Ovary (tissue), 10 donors: ENCODE measurements at places on chromosomes 11 and 22. TPM values are rescaled to one million over a fixed set of nuclear protein-coding genes. Genes with fewer than 3 reads are reported as not detected.
A peak's percentile ranks its signal among the peaks of the same experiment; 100 is the strongest.

The TENM4 gene
- 19.3 TPM for polyA plus RNA-seq

DNA sequence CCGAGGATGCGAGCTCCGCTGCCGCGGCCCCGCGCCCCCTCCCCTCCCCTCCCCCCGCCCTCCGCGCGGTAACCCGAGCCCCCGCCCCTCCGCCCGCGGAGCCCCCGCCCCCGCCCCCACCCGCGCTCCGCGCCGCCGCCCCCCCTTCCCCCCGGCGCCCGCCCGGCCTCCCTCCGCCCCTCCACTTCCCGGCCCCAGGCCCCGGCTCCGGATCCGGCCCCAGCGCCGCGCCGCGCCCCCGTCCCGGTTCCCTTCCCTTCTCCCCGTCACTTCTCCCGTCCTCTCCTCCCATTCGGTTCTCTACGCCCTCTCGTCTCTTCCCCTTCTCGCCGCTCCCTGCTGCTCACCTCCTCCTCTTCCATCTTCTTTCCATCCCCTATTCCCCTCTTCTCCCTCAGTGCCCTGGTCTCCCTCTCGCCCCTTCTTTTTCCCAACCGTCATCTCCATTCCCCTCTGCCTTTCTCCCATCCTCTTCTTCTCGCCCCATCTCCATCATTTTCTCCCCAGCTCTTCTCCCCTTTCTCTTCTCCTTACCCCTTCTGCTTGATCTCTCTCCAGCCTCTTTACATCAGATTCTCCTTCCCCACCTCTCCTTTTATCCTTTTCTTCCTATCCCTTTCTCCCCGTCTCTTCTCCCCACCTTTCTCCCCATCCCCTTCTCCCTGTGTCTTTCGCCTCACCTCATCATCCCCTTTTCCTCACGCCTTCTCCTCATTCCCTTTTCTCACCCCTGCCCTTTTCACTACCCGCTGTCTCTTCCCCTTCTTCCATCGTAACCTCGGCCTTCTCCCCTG, at the start of gene DCHS1:
DCHS1 (minus strand) TSS at position 20 of the 794 bp plus-strand sequence. CDS start 14,196 bp downstream, outside the sequence.
- peak; percentile 76 for DNase-seq

GRCh38 chr11:85867751-85868150, 12.6 kb downstream of the CCDC83 start:
- DNase-seq: no peak

The ZNF195 gene
- 8.4 TPM for polyA plus RNA-seq

- no peak for DNase-seq
These were observed 98.6 kb downstream of the GRIK4 start for GRCh38 chr11:120610111-120610510.

DNA sequence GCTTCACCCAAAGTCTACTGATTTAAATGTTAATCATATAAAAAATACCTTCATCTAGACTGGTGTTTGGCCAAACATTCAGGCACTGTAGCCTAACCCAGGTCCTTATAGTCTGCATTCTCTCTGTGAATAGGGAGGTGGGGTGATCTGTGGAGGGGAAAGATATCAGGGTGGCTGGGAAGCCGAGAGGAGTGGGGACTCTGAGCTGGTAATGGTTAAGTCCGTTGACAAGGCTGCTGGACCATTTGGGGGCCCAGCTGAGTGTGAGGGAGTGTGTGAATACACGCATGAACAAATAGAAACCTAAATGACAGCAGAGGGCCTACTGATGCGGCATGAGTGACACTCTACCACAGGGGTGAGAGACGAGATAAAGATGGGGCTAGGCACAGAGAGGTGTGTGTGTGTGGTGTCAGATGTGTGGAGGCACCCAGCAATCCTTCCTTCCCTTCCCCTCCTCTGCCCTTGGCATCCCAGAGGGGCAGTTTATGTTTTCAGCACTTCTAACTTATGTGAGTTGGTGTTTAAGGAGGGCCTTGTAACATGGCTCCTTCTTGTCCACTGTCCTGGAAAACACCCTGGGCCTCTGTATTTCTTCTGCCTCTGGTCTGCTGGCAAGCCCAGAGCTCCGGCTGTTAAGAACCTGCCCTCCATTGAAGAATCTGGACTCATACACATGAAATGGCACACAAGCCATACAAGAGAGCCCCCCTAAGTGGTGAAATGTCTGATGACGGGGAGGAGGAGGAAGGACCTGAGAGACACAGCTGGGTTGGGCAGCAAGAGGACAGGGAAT, 249.1 kb upstream of the TBCEL start:
- no peak for DNase-seq

DNA sequence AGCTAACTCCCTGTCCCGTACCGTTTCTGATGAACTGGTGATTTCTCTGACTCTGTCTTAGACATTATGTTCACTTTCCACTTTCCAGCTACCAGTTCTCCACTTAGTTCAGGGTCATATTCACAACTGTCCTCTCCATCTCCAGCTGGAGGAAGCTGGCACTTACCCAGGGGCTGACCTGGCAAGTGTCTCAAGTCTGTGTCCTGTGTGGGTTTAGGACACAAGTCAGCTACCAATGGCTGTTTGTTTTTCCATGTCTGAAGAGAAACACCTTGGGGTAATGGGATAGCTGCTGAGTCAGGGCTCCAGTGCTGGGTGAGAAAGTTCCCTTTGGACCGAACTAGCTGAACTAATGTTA, 134.4 kb downstream of the CSNK2A3 start:
- DNase-seq: no peak

The GSTT2B gene
- polyA plus RNA-seq: 11.8 TPM

DNA sequence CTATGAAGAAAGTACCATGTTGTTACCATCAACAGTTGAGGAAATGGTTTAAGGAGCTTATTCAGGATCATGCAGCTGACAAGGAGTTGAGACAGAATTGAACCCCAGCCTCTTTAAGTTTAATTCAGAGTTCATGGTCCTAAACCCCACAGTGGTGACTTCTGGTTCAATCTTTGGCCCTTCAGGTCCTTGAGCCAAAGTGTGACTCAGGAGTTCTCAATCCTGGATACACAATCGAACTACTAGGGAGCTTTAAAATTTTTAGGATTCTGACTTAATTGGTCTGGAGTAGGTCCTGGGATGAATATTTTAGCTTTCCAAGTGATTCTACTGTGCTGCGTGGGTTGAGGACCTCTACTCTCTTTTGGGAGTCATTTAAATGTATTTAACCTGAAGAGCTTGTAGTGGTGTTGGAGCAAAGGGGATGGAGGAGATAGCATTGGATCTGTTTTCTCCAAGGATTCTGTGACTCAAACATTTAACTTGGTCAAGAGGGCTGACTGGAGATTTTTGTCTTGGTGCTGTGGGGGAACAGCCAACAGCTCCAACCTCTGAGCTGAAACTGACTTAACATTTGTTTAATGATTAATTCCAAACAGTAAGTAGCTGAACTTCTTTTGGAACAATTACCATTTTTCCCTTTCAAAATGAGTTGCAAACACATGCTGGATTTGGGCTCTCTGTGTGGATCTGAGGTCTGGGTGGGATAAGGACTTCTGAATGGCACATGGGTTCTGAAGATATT, 80.1 kb downstream of the INSC start:
- no peak for DNase-seq

DNA sequence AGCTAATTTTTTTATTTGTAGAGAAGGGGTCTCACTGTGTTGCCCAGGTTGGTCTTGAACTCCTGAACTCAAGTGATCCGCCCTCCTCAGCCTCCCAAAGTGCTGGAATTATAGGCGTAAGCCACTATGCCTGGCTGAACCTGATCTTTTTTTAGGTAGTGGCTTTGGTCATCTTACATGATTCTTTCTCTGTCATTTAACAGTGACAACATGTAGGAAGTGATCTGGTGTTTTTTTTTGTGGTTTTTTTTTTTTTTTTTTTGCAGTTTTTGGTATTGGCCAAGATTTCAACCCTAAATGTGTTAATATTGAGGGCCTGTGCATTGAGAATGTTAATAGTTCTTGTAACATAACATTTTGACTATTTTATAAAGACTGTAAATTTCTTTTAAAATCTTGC, 8.0 kb upstream of the FERMT3 start:
- DNase-seq: no peak

DNA sequence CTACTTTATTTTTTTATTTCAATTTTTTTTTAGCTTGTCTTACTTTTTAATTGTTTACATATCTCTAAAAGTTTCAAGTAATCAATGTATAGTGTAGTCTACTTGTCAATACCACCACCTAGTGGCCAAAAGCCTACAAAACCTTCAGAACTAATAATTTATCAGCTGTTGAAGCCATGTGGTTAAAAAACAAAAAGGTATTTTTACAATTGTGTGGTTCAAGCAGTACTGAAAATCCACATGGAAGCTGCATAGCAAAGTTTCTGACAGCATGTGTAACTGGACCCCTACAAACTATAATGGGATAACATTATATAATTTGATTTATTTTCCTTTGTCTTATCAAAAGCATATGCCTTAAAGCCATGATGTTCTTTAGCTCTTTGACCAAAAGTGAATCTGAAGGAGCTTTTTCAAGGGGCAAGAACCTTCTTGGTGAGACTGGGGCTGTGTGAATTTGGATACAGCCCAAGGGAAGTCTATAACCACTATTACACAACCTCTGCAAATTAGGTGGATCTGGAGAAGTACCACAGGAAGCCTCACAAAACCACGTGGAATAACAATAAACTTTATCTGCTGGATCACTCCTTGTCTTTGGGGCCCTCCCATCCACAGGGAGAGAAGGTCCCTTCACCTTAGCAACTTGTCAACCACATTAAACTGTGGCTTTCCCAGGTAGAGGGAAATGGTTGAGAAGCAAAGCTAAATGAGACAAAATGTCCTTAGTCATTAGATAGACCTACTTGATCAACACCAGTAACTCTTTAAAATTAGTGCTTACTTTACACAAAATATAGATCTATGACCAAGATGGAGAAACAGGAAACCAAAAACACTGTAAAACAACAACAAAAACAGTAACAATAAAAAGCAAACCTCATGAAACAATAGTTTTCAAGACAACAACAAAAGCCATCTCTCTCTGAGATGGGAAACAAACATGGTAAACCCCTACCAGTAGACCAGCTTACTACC, 9.9 kb downstream of the NARS2 start:
- DNase-seq: no peak

The NAALADL1 gene
- 33.2 TPM for polyA plus RNA-seq

The MCHR1 gene
- 5.3 TPM for polyA plus RNA-seq

GRCh38 chr22:46547883-46548244, 10.4 kb upstream of the CELSR1 start:
- DNase-seq: no peak

The NCF4 gene
- 5.0 TPM for polyA plus RNA-seq

The SHISAL1 gene
- polyA plus RNA-seq: 0.33 TPM

DNA sequence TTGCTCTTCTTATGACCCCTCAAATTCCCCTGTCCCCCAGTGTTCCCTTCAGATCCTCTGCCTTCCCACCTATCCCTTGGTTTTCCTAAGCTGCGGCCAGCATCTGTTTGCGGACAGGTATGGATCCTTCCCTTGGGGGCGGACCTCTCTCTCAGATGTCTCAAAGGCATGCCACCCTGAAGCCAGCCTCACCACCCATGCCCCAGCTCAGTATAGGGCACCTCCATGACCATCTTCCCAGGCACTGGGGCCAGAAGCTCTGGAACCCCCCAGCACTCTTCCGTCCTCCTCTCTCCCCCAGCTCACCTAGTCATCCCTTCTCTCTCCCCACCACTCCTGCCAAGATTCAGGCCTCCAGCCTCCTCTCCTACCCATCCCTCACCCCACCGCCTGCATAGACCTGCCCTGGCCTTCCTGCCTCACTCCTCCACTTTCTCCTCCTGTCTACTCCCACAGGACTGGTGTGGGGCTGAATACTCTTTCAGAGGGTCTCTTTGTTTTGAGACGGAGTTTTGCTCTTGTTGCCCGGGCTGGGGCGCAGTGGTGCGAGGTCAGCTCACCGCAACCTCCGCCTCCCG, 2.2 kb downstream of the LRRC75B start:
- DNase-seq: no peak
